Stimulated activated CD4-positive, alpha-beta T cell treated with anti-CD3 and anti-CD28 coated beads, Interleukin-15, amount 100 ng/mL, for 1 hour (primary cell): ENCODE measurements at places on chromosomes 13 and 19.

DNA sequence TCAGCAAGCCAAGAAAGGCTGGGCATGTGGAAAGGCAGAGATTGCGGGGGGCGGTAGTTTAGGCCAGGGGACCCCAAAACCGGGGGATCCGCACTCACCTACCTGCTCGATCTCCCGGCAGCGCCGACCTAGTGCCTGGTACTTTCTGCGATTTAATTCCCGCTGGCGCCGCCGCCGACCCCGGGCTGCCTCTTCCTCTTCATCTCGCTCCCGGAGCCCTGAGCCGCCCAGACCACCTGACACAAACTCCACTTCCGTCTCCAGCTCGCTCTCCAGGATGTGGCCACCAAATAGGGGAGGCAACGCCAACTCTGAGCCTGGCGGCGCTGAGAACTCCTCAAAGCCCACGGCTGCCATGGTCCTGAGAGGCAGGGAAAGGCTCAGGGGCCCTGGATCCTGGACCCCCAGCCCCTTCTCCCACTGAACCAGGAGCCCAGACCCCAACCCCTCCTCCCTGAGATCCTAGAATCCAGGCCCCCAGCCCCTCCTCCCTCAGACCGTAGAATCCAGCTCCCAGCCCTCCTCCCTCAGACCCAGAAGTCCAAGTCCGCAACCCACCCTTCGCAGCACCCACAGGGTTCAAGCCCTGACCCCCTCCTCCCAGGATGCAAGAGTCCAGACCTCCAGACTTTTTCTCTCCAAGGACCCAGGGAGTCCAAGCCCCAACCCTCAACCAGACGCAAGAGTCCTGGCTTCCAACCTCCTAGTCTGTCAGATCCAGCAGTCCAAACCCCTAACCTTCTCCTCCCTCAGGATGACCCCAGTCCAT lies 933 bp downstream of the TFPT start:
- DNase-seq, result no peak

DNA sequence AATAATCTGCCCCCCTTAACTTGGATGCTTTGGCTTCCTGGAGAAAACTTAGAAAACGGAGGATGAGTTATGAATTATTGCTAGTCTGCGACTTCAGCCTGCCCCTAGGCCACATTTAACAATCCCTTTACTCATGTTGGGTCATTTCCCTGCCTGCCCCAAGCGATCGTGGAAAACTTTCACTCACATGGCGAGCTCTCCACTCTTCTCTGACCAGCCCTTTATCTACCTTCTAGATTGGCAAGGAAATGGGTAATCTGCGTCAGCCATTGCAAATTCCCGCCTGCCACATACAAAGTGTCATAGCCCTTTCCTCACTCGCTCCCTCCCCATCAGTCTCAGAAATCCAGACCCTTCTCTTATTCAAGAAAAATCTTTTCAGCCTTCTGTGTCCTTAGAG lies 154.3 kb upstream of the IRS2 start:
- no peak for DNase-seq

DNA sequence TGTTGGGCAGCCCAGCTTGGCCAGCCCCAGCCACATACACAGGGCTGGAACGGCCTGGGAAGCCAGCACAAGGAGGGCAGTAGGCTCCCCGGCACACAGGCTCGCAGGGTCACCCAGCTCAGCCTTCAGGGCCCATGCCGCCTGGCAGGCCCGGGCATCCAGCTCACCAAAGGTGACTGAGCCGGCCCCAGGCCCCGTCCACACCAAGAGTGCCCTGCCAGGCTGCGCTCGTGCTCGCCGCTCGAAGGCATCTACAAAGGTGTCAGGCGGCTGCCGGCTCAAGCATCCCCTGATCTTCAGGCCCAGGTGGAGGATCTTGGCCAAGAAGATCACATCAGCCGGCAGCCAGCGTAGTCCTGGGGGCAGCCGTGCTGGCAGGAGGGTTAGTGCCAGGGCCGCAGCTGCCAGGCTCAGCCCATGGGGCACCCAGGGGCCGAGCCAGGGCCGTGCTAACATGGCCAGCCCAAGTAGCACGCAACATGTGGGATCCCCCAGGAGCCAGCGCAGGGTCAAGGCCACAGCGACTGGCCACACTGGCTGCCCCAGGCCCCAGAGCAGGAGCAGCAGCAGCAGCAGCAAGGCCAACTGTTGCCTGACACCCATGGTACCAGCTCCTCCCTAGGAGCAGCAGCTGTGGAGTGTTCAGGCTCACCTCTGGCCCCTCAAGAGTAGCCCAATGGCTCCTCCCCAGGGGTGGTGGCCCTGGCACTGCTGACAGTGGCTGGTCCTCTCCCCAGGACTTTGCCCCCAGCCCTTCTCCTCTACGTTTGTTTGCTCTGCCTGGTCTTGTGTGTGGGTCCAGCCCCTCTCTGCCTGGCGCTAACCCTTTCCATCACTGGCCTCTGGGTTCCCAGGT lies at the start of gene SLC27A5:
Gene SLC27A5 (minus strand): TSS at position 640 of the 856 bp plus-strand sequence. CDS start 37 bp downstream, at position 603.
- DNase-seq, result no peak

DNA sequence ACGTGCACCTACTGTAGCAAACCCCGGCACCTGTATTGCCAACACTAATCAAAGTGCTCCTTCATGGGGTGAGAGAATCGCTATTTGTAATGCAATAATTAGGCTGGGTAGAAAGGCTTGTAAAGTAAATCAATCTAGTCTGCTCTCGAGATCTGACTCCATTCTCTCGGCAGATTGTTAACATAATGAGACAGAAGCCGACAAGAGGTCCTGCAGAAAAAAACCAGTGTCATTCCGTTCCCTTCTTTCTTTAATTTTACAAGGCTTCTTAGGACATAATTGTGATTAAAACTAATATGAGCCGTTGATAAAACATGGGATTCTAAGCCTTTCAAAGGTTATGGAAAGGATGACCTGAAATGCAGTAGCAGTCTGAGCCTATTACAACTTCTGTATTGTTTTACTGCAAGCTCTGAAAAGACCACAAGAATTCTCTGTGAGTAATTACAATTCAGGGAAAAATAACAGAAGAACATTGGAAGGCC lies 530.0 kb downstream of the PCDH9 start:
- DNase-seq, result no peak

DNA sequence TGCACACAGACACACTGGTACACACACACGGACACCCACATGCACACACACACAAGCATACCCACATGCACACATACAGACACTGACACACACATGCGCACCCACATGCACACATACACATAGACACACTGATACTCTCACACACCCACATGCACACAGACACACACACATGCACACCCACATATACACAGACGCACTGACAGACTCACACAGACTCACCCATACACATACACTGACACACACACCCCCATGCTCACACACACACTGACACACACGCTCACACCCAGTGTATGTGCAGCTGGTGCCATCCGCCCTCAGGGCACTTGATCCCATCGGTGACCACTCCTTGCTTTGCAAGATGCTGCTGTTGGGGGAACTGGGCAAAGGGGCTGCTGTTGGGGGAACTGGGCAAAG lies 9.7 kb upstream of the RASA3 start:
- no peak for DNase-seq

DNA sequence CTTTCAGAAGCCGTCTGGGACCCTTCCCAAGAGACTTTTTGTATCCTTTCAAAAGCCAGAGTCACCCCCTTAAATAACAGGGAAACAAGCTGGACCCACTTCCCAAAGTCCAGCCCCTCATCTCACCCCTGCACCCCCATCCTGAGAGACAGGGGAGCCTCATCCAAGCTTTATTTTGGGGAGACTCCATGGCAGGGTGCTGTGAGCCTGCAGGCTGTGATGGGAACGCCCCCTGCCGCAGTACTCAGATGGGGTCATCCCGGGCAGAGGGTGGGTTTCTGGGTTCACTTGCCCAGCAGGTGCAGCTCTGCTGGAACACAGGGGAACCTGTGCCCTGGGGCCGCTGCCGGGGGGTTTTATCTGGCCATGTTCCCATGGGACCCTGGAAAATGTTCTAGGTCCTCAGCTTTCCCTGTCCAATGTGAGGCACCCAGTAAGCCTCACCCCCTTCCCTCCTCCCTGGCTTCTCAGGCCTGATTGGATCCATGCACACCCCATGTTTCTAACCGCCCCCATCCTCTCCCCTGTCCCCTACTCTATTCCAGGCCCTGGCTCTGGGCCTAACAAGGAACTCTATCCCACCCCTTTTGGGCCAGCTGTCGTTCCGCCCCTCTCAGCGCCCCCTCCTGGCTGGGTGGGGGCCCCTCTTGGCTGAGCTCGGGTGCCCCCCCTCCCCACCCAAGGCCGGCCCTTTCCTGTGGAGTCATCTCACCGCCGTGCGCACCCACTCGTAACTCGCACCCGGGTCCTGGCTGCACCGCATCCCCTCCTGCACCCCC lies 1.0 kb downstream of the HIF3A start:
- DNase-seq, result no peak

DNA sequence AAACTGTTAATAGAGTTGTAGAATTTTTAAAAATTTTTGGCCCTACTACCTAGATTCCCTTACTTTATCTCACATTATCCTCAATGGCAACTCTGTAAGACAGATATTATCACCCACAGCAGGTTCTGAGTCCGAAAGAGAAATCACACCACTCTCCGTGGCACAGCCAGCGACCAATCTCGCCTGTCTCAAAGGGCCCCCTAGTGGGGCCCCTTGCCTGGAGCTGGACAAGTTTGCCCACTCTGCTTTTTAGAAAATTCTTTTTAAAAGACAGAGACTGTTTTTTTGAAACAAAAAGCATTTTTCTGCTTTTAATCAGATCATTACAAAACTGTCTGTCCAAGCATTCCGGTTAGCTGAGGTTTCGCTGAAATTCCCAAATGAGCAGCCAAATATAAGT lies 21.7 kb downstream of the PHF11 start:
- no peak for DNase-seq

DNA sequence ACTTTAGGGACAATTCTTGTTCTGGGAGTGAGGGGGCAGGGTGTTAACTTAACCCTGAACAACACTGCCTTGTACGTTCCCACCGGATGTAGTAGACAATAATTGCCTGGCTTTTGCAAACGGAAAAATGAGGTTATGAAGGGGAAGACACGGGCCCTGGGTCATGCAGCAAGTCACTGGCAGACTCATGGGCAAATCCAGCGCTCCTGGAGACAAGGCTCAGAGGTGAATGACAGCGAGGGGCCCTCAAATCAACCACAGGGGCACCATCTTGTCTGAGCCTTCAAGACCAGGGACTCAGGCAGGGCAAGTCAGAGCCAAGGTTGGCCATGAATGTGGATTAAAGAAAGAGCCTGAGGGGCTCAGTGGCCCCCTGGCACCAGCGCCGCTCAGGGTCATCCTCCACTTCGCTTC lies 2.8 kb downstream of the RASA3 start:
- DNase-seq, result no peak

DNA sequence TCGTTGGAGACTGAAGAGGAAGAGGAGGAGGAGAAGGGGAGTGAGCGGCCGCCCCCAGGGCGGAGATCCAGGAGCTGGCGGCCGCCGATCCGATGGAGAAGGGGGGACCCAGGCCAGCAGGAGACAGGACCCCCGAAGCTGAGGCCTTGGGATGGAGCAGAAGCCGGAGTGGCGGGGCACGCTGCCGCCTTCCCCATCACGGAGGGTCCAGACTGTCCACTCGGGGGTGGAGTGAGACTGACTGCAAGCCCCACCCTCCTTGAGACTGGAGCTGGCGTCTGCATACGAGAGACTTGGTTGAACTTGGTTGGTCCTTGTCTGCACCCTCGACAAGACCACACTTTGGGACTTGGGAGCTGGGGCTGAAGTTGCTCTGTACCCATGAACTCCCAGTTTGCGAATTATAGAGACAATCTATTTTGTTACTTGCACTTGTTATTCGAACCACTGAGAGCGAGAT lies 1.8 kb downstream of the GADD45B start:
- DNase-seq, result no peak

DNA sequence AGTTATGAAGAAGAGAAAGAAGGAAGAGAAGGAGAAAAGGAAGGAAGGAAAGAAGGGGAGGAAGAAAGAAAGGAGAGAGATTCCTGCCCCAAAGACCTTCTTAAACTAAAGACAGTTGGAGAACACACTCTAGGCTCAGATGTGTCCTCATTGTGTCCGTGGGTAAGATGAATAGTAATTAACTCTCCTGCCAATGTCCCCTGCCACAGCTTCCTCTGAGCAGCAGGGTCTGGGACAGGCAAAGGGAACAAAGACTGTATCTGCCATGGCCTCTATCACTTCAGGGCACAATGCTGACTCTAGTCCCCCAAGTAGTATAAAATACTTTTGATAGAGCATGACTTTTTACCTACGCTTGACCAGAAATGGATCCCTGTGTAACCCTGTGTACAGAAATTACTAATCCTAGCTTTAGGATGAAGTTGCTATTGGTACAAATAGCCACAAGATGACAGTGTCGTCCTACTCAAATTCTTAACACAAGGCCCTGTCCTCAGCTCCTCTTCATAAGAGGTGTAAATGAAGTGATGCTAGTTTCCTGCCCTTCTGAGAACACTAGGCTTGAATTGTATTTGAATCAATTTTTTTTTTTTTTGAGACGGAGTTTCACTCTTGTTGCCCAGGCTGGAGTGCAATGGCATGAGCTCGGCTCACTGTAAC lies 186.2 kb upstream of the GPR12 start:
- no peak for DNase-seq

DNA sequence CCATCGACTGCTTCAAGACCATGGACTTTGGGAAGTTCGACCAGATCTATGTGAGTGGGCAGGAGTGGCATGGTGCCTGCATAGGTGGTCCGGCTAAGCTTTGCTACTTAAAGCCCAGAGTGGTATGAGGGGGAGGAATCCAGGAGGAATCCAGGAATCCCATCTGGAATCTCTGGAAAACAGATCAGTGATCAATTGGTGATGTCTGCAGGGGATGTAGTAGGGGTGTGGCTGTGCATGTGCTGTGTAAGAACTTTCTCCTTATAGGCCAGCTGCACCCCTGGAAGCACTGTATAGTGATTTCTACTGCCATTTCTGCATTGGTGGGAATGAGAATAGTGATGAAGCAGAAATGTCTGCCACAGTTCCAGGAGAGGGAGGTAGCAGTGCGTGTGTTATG lies 23.6 kb downstream of the PNPLA6 start:
- no peak for DNase-seq

- DNase-seq, result no peak
These were observed 936.9 kb downstream of the EFNB2 start for GRCh38 chr13:105598529-105598928.

DNA sequence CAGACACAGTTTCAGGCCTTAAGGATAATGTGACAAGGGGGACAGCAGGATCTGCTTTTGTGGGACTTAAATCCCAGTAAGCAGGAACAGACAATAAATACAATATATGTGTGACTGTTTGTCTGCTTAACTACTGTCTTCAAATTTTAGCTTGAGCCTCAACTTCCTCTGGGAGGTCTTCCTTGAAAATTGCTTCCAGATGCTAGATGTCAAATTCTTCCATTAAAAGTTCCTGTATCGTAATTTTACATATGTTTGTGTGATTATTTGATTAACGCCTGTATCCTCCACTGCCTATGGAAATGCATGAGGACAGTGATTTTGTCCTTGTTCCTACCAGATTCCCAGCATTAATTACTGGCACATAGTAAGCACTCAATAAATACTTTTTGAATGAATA lies 385.5 kb downstream of the NDFIP2 start:
- DNase-seq, result no peak

- DNase-seq, result no peak
These were observed 52.5 kb downstream of the STK24 start for GRCh38 chr13:98524391-98524790.

- DNase-seq, result no peak
These were observed 102.4 kb upstream of the FRY start for GRCh38 chr13:31929031-31929770.
